ENCODE measurements at places on chromosomes 12 and 14.
A peak's percentile ranks its signal among the peaks of the same experiment; 100 is the strongest.

- DNase-seq, result no peak
Measured at GRCh38 chr12:99521664-99522063, 125.9 kb upstream of the GARIN6 start.

GRCh38 chr14:103499709-103500108 lies 22.9 kb downstream of the CKB start:
- no peak for DNase-seq

GRCh38 chr12:94621662-94622359 lies 28.5 kb downstream of the TMCC3 start:
- DNase-seq, result no peak

DNA sequence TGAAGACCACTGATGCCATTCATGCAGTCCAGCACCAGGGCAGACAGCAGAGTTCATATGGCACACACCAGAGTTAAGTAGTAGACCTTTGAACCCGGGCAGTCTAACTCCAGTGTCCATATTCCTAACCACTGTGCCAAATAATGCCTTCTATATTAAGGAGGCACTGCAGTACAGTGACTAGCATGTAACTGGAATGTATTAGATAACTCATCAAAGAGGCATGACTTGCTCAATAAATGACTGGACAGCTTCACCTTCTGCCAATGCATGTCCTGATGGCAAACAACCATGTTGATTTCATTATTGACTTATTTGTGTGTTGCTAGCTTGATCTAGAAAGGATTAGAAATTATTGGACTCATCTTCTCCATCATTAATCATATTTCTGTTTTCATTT lies 40.2 kb downstream of the DACT1 start:
- no peak for DNase-seq

DNA sequence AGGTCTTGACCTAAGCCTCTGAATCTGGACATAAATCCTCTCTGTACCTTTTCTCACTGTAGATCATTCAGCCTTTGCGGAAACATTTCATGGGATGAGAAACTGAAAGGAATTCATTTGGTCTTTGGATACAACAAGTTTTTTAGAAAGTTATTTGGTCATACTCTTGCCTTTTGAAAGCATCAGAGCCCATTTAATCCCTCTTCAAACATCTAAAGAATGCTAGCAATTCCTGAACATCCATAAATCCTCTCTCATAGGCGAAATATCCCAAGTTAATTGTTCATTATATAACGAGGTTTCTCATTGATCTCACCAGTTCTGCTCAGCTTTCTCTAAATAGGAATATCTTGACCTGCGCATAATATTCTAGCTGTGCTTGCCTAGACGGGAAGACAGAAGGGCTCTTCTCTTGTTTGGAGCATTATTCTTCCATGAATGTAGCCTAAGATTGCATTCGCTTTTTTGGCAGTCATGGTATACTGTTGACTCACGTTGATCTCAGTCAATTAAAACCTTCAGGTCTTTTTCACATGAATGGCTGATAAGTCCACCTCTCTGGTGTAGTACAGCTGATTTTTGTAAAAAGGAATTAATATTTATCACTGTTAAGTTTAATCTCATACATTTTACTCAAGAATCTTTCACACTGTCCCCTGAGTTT lies 24.1 kb downstream of the NTN4 start:
- DNase-seq, result peak; percentile 81

DNA sequence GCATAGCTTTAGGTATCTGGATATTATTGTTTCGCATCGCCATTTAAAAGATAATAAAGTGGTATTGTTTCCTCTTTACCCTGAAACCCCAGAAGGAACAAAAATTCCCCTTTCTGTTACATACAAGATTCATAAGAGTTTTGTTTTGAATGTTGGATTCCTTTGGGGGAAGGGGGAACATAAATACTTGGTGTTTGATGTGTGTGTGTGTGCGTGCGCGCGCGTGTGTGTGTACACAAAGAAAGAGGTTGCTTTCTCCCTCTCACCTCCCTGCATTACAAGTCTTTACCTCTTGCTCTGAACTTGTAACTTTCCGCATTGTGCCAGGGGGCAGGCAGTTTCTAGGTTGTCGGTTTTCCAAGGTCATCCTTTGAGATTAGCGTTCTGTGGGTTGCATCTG lies 76.4 kb downstream of the GPATCH2L start:
- no peak for DNase-seq

DNA sequence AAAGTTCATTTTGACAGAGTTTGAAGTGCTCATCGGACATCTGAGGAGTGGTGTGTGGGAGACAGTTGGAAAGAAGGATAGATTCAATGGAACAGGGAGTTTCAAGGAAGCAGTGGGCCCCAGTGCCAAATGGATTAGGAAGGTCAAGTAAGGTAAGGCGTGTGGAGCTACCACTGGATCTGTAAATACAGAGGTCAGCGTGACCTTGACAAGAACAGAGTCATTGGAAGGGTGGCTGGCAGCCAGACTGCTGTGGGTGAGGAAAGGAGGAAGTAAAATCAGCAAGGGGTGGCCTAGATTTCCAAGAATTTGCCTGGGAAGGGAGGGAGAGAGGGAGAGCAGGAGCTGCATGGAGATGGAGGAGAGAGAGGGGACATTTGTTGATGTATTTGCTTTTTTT lies 68.2 kb upstream of the IGF1 start:
- no peak for DNase-seq

- DNase-seq, result peak; percentile 23
Measured at GRCh38 chr14:87785897-87786296, 207.1 kb downstream of the GALC start.

DNA sequence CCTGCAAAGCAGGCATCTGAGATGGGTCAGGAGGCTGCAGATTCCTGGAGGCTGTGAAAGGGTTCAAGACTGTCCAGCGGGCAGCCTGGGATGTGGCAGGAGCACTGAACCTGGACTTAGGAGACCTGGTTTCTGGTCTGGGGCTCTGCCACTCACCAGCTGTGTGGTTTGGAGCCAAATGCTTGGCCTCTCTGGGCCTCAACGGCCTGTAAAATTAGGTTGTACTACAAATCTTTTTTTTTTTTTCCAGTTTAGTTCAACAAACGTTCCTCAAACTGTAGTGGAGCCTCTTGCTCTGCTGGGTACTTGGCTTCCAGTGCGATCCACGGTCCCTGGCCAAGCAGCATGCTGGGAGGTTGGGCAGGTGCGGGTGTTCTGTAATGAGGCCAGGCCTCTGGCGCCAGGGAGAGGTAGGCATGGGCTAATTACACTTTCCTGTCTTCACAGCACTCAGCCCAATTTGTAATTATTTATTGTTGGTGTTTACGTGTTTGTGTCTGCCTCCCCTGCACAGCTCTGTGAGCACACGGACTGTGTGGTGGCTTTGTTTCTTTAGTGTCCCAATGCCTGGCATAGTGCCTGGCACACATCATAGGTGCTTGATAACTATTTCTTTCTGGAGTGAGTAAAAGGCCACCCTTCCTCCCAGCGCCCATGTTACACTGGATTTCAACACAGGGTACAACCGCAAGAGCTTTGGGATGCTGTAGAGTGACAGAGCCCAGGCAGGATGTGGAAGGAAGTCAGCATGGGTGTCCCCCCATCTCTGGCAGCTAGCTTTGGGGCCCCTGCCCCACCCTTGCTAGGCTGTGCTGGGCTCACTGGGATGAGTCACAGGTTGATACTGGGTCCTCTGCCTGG lies 5.8 kb upstream of the KRT80 start:
- no peak for DNase-seq

DNA sequence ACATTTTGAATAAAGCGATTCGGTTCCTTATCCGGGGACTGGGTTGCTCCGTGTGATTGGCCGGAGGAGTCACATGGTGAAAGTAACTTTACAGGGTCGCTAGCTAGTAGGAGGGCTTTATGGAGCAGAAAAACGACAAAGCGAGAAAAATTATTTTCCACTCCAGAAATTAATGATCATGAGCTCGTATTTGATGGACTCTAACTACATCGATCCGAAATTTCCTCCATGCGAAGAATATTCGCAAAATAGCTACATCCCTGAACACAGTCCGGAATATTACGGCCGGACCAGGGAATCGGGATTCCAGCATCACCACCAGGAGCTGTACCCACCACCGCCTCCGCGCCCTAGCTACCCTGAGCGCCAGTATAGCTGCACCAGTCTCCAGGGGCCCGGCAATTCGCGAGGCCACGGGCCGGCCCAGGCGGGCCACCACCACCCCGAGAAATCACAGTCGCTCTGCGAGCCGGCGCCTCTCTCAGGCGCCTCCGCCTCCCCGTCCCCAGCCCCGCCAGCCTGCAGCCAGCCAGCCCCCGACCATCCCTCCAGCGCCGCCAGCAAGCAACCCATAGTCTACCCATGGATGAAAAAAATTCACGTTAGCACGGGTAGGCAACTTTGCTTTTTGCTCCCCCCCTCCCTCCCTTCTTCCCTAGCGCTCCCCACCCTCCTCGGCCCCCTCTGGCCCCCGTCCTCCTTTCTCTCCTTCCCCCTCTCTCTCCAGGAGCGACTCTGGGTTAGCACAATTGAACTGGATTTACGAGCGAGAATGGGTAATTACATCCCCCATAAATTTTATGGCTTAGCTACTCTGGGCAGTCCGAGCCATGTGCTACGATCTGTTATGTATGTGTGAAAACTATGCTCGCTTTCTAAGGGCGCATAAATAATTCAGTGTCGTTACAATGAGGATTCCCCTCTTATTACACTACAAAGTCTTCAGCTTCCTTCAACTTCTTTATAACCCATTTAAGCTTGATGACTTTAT lies at the start of gene HOXC4:
Gene HOXC4, plus strand, starts transcription at position 85 of the 991 bp plus-strand sequence. Its CDS starts 88 bp downstream, at position 173.
- peak; percentile 80 for DNase-seq

DNA sequence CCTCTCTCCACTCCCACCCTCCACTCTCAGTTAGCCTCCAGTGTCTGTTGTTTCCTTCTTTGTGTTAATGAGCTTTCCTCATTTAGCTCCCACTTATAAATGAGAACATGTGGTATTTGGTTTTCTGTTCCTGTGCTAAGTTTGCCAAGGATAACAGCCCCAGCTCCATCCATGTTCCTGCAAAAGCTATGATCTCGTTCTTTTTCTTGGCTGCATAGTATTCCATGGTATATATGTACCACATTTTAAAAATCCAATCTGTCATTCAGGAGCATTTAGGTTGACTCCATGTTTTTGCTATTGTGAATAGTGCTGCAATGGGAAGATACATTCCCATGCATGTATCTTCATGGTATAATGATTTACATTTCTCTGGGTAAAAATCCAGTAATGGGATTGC lies 2.8 kb upstream of the WASHC4 start:
- DNase-seq, result no peak

GRCh38 chr12:102061096-102061559 lies 663 bp downstream of the WASHC3 start:
- no peak for DNase-seq

- no peak for DNase-seq
Measured at GRCh38 chr14:23077962-23078361, 17.0 kb downstream of the ACIN1 start.

DNA sequence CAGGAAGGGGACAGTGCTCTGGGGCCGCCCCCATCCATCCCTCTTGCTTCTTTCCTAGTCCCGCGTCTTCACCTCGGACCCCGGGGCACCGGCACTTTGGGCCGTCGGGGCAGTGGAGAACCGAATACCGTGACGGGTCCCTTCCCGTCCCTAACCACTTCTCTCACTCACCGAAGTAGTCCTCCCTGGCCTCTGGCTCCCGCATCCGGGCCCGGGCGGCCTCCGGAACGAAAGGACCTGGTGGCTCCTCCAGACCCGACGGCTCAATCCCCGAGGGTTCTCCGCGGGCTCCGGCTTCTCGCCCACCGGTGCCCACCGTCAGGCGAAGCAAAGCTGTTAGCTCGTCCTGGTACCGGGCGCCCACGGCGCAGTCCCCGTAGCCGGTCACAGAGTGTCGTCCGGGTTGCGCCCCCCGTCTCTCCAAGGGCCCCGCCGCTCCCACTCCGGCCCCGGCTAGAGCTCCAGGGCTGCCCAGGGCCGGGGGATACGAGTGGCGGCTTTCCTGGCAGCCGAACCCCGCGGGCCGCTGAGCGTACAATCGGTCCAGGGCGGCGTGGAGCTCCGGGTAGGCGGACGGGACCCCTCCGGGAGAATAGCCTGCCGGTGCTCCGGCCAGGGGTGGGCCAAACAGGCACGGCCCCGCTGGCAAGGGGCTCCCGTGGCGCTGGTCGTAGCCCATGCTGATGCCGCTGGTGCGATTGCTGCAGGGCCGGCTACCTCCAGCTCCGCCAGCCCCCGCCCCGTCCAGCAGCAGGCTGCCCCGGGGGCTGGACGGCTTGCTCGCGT lies 1.1 kb downstream of the AJUBA start:
- no peak for DNase-seq

- peak; percentile 43 for DNase-seq
Measured at GRCh38 chr12:120529641-120530417, 871 bp upstream of the COQ5 start.

- no peak for DNase-seq
Measured at GRCh38 chr14:74573421-74574089, 38.5 kb downstream of the LTBP2 start.

DNA sequence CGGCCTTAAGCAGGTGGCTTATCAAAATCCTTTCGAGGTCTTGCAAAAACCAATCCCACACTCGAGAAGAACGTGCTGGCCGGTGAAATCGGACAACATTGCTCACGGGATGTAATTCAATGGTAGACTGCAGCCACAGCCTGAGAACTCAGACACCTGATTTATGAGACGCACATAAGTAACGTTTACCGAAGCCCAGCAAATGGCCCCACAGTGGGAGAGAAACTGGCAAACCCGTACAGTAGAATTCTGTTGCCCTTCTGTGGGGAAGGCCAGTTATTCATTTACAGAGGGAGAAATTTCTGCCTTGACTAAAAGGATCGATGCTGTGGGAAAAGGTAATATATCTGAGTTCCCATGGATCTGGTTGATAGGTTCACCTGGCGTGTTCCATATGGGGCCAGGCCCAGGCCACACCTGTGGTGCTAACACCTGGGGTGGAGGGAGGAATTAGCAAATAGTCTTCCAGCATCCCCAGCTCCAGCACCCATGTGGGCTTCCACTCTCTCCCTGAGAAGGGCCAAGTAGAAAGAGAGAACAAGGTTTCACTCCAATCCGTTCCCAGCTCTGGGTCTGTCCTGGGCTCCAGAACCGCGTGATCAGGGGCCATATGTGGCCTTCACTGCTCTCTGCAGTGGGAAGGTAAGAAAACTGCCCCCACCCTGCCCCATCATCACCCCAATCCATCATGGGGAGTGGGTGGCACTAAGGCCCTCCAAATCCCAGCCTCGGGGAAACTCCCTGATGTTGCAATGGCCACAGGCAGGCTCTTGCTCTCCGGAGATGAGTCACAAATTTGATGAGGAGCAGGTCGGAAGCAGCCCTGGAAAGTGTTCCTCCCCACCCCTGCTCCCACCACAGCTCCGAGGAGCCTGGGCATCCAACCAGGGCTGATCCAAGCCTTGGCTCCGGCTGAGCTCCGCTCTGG lies 12.7 kb downstream of the BDKRB1 start:
- DNase-seq, result peak; percentile 58

DNA sequence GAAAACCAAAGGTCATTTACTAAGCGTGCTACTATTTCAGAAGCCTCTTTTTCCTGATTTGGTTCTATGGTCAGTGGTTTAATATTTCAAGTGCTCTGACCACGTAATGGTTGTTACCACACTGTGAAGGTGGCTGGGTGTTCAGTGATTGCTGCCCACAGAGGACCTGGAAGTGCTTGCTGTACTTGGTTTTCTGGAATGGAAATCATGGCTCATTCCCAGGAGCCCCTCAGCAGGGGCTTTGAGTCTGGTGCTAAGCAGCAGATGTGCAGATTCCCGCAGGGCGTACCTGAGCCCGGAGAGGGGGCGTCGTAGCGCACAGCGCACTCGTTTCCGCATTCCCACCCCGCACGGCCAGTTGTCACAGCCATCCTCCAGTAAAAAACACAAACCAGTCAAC lies 50.5 kb downstream of the TRAF3 start:
- no peak for DNase-seq

Measured in COLO829 (cell line).